ENCODE measurements at places on chromosomes 2 and 18. TPM values are rescaled to one million over a fixed set of nuclear protein-coding genes. Genes with fewer than 3 reads are reported as not detected.

Gene PMAIP1
- 37.9 TPM for total RNA-seq

Gene MAPRE3
- 0.57 TPM for total RNA-seq

Gene ACVR1C
- total RNA-seq, result not detected

Gene TCF7L1
- 0.05 TPM for total RNA-seq

Gene MPV17
- total RNA-seq, result 92.5 TPM

Gene DUSP2
- 103 TPM for total RNA-seq

Gene GPR17
- not detected for total RNA-seq

Gene DNAJC10
- total RNA-seq, result 48.7 TPM

Gene LYPD1
- 146 TPM for total RNA-seq

Gene KCNIP3
- total RNA-seq, result 3.3 TPM

Gene RUFY4
- total RNA-seq, result not detected

Gene PAPOLG
- total RNA-seq, result 15.2 TPM

Gene DPP4
- total RNA-seq, result 17.5 TPM

Gene CD226
- 0.10 TPM for total RNA-seq

Gene PROKR1
- not detected for total RNA-seq

Gene TXNL4A
- total RNA-seq, result 96.0 TPM

Gene UGT1A3
- total RNA-seq, result not detected

Gene ORC2
- 10.0 TPM for total RNA-seq

Gene TPO
- not detected for total RNA-seq

Gene DCTN1
- total RNA-seq, result 87.0 TPM

Gene KCNF1
- 0.07 TPM for total RNA-seq

Gene ASB18
- total RNA-seq, result not detected

Gene ITGB6
- total RNA-seq, result 1.6 TPM

Gene INSIG2
- total RNA-seq, result 9.4 TPM

Gene GTF2A1L
- not detected for total RNA-seq

Gene GLI2
- 0.76 TPM for total RNA-seq

Gene POTEC
- not detected for total RNA-seq

Gene IL36RN
- not detected for total RNA-seq

Gene CTAGE1
- not detected for total RNA-seq

Gene KLHL14
- not detected for total RNA-seq

Gene TEX44
- total RNA-seq, result not detected

Gene KCNJ3
- not detected for total RNA-seq

Gene ORMDL1
- total RNA-seq, result 76.3 TPM

Gene MARCHF4
- total RNA-seq, result 5.0 TPM

Gene CFAP65
- not detected for total RNA-seq

Gene RFTN2
- total RNA-seq, result 0.10 TPM

Gene HNMT
- total RNA-seq, result 9.8 TPM

Gene ICA1L
- total RNA-seq, result 1.1 TPM

Gene HSPD1
- 144 TPM for total RNA-seq

Gene EVX2
- not detected for total RNA-seq

Gene KRTCAP3
- not detected for total RNA-seq

Gene CRIM1
- 98.2 TPM for total RNA-seq

Gene M1AP
- total RNA-seq, result not detected

Gene DOCK10
- 25.3 TPM for total RNA-seq

Gene CRYBA2
- not detected for total RNA-seq

Gene GALNT14
- 0.20 TPM for total RNA-seq

Gene INPP5D
- not detected for total RNA-seq

Gene PSTPIP2
- 0.76 TPM for total RNA-seq

Gene ZSWIM2
- not detected for total RNA-seq

Gene PSMA8
- 0.15 TPM for total RNA-seq
